Activated CD4-positive, CD25-positive, alpha-beta regulatory T cell treated with anti-CD3 and anti-CD28 coated beads, Interleukin-2, amount 50 U/mL, for 24 hours (primary cell): ENCODE measurements at places on chromosomes 5 and 9.

DNA sequence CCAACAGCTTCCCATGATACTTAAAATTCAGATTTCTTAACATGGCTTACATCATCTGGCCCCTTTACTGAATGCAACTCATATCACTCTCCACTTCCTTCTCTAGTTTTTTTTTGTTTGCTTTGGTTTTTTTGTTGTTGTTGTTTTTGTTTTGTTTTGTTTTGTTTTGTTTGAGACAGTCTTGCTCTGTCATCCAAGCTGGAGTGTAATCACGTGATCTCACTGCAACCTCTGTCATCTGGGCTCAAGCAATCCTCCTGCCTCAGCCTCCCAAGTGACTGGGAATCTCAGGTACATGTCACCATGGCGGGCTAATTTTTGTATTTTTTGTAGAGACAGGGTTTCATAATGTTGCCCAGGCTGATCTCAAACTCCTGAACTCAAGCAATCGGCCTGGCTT lies 41.4 kb downstream of the CPLANE1 start:
- no peak for ATAC-seq

- ATAC-seq: no peak
Observed at GRCh38 chr9:99083051-99083450, 21.9 kb upstream of the TGFBR1 start.

- no peak for ATAC-seq
Observed at GRCh38 chr5:136014049-136015002, 14.5 kb upstream of the TGFBI start.

DNA sequence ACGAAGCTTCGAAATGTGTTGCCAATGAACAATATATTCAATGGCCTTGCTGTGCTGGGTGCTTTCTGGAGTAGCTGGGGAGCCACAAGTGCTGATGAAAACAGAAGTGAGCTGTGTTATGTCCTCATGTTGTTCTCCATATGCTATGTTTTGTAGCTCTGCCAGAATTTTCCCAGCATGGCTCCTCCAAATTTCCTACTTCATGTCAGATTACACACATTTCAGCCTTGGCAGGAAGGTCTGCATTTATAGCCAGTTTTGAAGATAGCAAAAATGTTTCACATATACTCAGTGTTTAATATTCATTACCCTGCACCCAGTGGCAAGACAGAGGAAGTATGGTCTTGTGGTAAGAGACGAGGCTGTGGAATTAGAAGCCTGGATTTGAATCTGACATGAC lies 22.6 kb upstream of the NMUR2 start:
- ATAC-seq: no peak

- no peak for ATAC-seq
Observed at GRCh38 chr9:9919174-9919775, 693.5 kb downstream of the PTPRD start.

DNA sequence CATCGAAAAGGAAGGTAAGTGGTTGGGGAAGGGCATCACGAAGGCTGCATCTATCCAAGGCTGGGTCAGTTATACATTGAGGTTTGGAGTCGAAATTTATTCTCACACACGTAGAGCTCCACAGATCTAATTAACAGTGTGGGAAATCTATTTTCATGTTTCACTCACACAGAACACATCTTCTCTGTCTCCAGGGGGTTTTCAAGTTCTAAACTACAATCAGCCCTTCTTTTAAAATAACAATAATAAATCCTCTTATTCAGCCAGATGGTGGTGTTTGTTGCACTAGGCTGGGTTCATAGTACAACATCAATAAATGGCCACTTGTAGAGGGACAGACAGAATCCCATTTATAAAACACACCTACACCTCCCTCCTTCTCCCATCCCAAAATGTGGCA lies 174.5 kb upstream of the KLF9 start:
- no peak for ATAC-seq

- no peak for ATAC-seq
Observed at GRCh38 chr9:5783982-5784381, 48.9 kb downstream of the ERMP1 start.

- no peak for ATAC-seq
Observed at GRCh38 chr5:64980176-64980575, 211.4 kb downstream of the CWC27 start.
